ENCODE measurements at places on chromosomes 1 and 21. TPM values are rescaled to one million over a fixed set of nuclear protein-coding genes. Genes with fewer than 3 reads are reported as not detected.

C1orf185 gene
- not detected for total RNA-seq

H6PD gene
- 6.1 TPM for total RNA-seq

HES2 gene
- total RNA-seq: not detected

ST6GALNAC5 gene
- not detected for total RNA-seq

HES4 gene
- total RNA-seq: 2.7 TPM

HSD3B1 gene
- not detected for total RNA-seq

DENND2D gene
- 127 TPM for total RNA-seq

DR1 gene
- total RNA-seq: 93.3 TPM

FMO3 gene
- total RNA-seq: not detected

RIMS3 gene
- 0.57 TPM for total RNA-seq

ZBTB8A gene
- total RNA-seq: 0.24 TPM

TCHHL1 gene
- total RNA-seq: not detected

All from activated T-cell treated with anti-CD3 and anti-CD28 coated beads, Interleukin-2, amount 50 U/mL, for 4 hours (primary cell).